ENCODE measurements at places on chromosomes 7 and 10. TPM values are rescaled to one million over a fixed set of nuclear protein-coding genes. Genes with fewer than 3 reads are reported as not detected.

RNF32 gene
- total RNA-seq, result 3.2 TPM

AOAH gene
- total RNA-seq, result 1.6 TPM

SPDYE1 gene
- total RNA-seq, result not detected

LEP gene
- not detected for total RNA-seq

GRCh38 chr10:123492016-123492415 is 174.1 kb upstream of the GPR26 start:
- H3K27ac ChIP-seq, result no peak overlapping the region
- H3K4me1 ChIP-seq, result no peaks in the 10 kb centered on the region
- no peak for DNase-seq
- H3K27me3 ChIP-seq, result no peaks in the 10 kb centered on the region

GRCh38 chr7:41785265-41785664 is 82.4 kb upstream of the INHBA start:
- no peaks in the 10 kb centered on the region for H3K36me3 ChIP-seq
- no peaks in the 10 kb centered on the region for H3K4me1 ChIP-seq
- no peak overlapping the region for H3K27ac ChIP-seq
- no peak for DNase-seq
- no peaks in the 10 kb centered on the region for H3K27me3 ChIP-seq

GRCh38 chr10:102405632-102406031 is 10.1 kb downstream of the NFKB2 start:
- no peak overlapping the region for H3K27ac ChIP-seq
- H3K36me3 ChIP-seq, result peaks cover 11% of the 10 kb centered on the region
- no peak for DNase-seq
- no peaks in the 10 kb centered on the region for H3K4me1 ChIP-seq

DNA sequence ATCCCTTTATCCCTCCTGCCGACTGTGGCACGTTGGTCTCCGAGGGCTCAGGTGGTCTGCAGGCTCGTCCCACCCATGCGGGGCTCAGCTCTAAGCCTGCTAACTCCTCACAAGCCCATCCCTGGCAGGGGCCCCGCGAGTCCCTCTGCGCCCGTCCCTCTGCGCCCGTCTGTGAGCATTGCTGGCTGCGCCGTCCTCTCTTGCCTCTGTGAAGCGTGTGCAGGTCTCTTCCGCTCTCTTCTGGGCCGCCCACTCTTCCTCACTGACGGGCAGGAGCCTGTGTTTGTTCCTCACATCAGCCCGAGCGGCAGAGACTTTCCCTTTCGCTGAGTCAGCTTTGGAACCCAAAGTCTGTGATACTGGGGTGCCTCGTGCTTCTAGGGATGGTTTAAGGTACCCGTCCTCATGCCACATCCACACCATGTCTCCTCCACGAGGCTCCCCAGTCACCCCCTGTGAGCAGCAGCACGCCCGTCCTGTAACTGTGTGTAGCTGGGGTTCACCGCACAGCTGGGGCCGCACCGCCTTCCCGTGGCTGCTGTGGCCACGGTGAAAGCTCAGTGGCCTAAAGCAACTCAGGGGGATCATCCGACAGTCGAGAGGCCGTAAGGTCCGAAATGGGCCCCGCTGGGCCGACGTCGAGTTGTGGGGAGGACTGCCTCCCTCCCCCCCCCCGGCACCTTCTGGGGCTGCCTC is 35.5 kb downstream of the ADGRA1 start:
- no peak overlapping the region for H3K4me3 ChIP-seq
- H3K4me1 ChIP-seq, result no peaks in the 10 kb centered on the region
- no peaks in the 10 kb centered on the region for H3K36me3 ChIP-seq
- DNase-seq, result no peak
- H3K27me3 ChIP-seq, result no peaks in the 10 kb centered on the region
- H3K27ac ChIP-seq, result no peak overlapping the region

GRCh38 chr10:22803261-22803885 is 89.0 kb upstream of the PIP4K2A start:
- H3K27me3 ChIP-seq, result no peaks in the 10 kb centered on the region
- H3K4me1 ChIP-seq, result no peaks in the 10 kb centered on the region
- no peak overlapping the region for H3K4me3 ChIP-seq

- no peaks in the 10 kb centered on the region for H3K4me1 ChIP-seq
- no peak overlapping the region for H3K27ac ChIP-seq
- H3K4me3 ChIP-seq, result no peak overlapping the region
- H3K36me3 ChIP-seq, result no peaks in the 10 kb centered on the region
- H3K27me3 ChIP-seq, result no peaks in the 10 kb centered on the region
Measured at GRCh38 chr10:34746094-34746493, 69.0 kb downstream of the PARD3 start.

DNA sequence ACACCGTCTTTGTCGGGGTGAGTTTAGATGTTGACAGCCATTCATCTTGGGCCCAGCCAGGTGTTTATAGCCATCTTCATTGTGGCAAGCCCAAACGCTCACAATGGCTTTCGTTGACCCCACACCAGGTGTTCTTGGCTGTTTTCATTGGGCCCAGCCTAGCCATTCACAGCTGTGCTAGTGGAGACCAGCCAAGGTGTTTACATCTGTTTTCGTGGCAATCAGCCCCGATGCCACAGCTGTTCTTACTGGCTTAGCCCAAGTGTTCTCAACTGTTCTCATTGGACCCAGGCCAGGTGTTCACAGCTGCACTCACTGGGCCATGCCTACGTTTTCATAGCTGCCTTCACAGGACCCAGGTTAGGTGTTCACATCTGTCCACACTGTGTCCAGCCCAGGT is 7.7 kb downstream of the FRG2B start:
- no peak overlapping the region for H3K27ac ChIP-seq
- no peaks in the 10 kb centered on the region for H3K36me3 ChIP-seq
- H3K27me3 ChIP-seq, result no peaks in the 10 kb centered on the region
- DNase-seq, result no peak

DNA sequence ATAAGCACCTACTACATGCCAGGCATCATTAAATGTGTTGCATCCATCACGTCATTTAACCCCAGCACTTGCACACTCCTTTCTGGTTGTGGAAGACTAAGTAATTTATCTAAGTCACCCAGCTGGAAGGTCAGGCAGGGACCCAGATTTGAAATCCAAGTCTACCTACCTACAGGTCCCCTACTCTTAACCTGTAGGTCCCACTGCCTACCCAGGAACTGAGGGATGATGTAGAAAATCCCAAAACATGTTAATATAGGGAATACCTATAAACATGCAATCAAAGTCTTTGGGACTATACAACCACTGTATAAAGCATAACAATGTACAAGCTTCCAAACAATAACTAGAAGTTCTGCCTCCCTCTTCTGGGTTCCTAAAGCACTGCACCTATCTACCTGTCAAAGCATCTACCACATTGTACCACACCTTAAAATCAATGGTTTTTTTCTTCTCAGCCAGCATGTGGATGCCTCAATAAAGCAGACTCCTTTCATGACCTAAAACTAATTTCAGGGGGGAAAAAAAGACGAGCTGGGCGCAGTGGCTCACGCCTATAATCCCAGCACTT is 5.6 kb downstream of the IL6 start:
- no peak for DNase-seq
- no peaks in the 10 kb centered on the region for H3K36me3 ChIP-seq
- H3K4me1 ChIP-seq, result no peaks in the 10 kb centered on the region
- H3K27ac ChIP-seq, result no peak overlapping the region

- peaks cover 1% of the 10 kb centered on the region for H3K36me3 ChIP-seq
- peak; percentile 44 for DNase-seq
- no peaks in the 10 kb centered on the region for H3K27me3 ChIP-seq
- H3K27ac ChIP-seq, result peak within 1 kb of the TSS; percentile 84
- H3K4me1 ChIP-seq, result peaks cover 4% of the 10 kb centered on the region
Measured at GRCh38 chr7:104207731-104208420, at the start of gene ORC5. Gene ORC5, minus strand, starts transcription at chr7:104208013. Its CDS starts 109 bp downstream, at chr7:104207904.
